GM12878 (cell line): ENCODE measurements at places on chromosomes 16 and 17.

DNA sequence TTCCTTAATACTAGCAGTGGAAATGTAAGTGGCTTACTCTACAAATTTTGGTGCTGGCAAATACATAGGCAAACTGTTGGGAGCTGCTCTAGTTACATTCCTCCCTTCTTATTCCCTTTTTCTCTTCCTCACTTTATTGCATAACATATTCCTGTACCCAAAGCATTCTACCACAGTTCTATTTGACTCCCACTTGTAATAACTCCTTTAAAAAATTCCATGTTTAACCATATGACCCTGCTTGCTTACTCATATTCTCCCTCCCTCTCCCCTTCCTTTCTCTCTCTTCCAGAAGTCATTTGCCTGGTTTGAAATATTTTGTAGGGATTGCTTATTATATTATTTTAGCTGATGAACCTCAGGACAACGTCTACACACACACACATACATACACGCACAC lies 22.7 kb downstream of the NQO1 start:
- DNase-seq, result no peak

- no peak for DNase-seq
Measured at GRCh38 chr16:28202147-28202746, 9.5 kb downstream of the XPO6 start.

DNA sequence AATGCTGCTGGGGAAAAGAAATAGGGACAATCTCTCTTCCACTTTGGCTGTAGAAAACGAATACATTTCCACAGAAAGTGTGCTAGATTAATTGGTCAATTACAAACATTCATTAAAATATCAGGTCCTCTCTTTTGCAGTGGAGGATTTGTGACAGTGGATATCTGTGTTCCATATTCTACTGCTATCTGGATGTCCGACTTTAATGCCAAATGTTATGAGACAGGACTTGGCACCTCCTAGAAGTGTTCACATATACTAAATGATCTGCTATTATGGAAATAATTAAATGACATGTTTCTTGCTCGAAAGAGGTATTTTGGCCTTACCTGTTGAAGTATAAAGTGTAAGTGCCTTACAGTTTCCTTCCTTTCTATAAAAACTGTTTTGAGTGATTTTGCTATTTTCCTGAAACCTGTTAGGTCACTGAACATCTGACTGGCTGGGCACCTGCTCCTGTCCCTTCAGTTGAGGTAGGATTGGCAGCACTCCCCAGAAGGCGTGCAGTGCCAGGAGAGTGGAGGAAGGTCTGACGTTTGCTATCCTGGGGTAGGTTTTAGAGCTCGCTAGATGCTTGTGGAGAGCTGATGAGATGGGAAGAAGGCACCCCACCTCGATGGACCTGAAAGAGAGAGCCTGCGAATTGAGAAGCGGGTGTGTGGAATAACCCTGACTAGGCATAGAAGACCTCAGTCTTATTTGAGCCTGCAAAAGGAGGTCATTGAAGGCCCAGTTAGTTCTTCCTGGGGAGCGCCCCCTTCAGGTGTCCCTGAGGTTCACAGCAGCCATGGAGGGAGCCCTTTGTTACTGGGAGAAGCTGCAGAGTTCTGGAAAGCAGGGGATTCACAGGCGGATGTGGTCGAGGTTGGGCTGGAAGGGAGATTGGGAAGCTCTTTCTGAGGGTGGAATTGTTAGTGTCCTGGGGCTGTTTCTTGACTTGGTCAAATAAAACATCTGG lies 159.4 kb upstream of the ZNF267 start:
- no peak for DNase-seq

DNA sequence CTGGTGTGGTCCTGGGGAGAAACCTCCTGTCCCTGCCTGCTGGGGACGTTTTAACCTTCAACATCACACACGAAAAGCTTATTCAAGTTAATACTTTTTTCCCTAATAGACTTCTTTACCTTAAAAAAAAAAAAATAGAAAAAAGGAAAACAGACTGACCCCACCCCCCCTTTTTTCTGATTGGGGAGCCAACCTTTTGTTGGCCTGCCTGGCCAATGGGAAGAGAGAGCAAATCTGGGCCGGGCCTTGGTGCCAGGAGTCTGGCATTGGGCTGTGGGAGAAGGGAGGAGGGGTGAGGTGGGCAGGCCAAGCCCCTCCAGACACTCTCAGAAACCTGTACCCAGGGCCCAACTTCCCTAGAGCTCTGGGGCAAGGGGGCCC lies 3.0 kb downstream of the CBX8 start:
- DNase-seq, result no peak

DNA sequence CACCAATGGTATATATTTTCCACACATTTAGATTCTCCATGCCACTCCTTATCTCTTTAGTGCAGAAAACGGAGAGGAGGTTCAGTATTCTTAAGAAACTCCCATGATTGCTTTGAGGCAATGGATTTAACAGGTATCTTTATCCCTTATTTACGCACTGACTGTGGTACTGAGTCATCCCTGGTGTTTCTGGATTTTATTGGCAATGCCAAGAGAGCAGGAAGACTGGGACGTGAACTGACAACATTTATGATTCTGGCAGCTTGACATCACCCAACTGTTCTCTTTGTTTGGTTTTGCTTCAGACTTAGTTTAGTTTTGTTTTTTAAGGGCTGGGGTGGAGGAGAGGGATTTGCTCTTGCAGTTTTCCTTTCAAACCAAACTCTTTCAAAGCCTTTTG lies 131.4 kb downstream of the WWOX start:
- DNase-seq, result no peak

DNA sequence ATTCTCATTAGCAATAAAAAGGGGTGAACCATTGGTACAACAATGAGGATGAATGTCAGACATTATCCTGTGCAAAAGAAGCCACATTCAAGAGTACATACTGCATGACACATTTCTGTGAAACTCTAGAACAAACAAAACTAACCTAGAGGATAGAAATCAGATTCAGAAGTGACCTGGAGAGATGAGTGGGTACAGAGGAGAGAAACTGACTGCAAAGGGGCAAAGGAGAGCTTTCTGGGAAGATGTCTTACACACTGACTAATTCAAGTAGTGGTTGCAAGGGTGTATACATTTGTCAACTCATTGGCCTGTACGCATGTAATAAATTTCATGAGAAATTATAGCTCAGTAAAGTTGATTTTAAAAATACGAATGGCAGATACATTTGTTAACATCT lies 115.6 kb downstream of the GAS7 start:
- DNase-seq, result no peak

DNA sequence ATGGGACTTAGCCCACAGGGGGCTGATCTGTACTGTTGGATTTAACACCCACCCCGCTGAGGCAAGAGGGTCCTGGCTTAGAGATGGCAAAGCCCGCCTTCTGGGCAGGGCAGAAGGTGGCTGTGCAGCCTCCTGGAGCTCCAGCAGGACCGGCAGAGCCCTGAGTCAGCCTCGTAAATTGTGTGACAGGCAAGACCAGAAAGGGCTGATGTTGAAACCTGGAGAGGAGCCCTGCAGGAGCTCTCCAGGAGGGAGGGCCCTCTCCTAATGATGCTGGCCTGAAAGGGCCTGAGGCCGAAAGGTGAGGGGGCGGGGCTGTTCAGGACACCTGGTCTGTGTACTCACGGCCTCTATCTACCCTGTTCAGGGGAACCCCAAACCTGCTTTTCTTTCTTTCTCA lies 22.5 kb upstream of the MYO15B start:
- DNase-seq, result no peak

GRCh38 chr17:74777901-74778515 lies 1.9 kb upstream of the NAT9 start:
- no peak for DNase-seq
